ENCODE measurements at places on chromosomes 2 and 18. TPM values are rescaled to one million over a fixed set of nuclear protein-coding genes. Genes with fewer than 3 reads are reported as not detected.

DNA sequence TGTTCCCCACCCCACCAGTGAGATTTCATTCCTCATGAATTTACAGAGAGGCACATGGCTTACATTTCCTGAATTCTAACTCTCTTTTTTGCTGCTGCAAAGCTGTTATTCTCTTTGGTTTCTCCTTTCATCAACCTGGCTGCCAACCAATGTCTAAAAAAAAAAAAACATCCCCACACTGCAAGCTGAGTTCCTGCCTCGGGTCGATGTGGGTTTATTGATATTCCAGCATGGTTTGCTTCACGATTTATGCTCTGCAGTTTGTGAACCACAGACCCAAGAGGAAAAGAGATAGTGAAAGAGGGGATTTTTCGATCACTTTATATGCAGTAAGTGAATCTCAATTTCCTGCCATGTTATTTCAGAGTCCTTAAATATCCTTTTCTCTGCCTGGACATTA is 363.6 kb downstream of the LPIN1 start:
- no peak for DNase-seq

GRCh38 chr2:129469871-129470270 is 509.6 kb upstream of the RAB6C start:
- DNase-seq: no peak

Gene HOXD12
- total RNA-seq: not detected

Gene GPR35
- total RNA-seq: not detected

Gene MRO
- total RNA-seq: 0.67 TPM
